WTC11 (cell line): ENCODE measurements at places on chromosomes 5 and 9. TPM values are rescaled to one million over a fixed set of nuclear protein-coding genes. Genes with fewer than 3 reads are reported as not detected.

The MYMK gene
- 0.34 TPM in 1 of 3 replicates, not detected in the others for total RNA-seq

The GABRG2 gene
- total RNA-seq: 3.4 to 4.0 TPM (median 3.7 TPM) in 3 replicates

The PCDHGA7 gene
- total RNA-seq: 1.6 to 2.8 TPM (median 2.1 TPM) in 3 replicates

The SGCD gene
- 0.07 to 0.33 TPM (median 0.32 TPM) in 3 replicates for total RNA-seq

The RAB3C gene
- 13.3 to 22.7 TPM (median 20.4 TPM) in 3 replicates for total RNA-seq

The GRM6 gene
- total RNA-seq: 0.05 to 0.33 TPM in 2 of 3 replicates, not detected in the other

DNA sequence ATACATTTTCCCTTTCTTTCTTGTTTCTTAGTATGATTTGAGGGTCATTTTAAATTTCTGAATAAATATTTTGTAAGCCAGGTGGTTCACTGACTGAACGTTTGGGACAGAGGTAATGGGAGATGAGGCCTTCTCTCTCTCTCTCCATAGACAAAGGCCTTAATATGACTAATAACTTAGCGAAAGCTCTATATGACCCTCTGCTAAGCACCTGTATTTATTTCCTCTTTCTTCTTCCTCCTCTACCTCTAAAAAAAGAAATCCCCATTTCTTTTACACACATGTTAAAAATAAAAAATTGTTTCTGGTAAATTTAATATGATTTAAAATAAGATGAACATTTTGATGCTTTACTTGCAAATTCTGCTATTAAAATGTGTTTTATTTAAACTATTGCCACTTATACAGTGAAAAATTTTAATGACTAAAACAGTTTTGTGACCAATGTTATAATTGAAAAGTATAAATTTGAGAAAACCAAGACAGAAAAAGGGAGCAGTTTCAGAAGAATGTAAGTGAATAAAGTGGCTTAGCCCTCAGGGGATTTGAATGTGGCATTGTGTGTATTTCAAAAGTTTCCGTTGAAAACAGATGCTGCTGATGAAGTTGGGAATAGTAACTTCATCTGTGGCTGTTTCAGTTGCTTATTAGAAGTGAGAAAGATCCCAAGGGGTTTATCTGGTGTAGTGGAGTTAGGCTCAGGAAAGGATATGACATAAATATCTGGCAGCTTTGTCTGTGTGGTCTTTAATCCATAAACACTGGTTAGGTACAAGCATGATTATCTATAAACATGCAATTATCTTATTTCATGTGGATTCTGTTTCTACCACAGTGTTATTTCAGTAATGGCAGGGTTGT, 128.6 kb upstream of the GRHPR start:
- DNase-seq: no peak
- H3K4me1 ChIP-seq: peaks cover 18% of the 10 kb centered on the region
- H3K27ac ChIP-seq: peak overlapping the region; percentile 58; the same call in 1 of the 2 replicates
- no peak overlapping the region for H3K4me3 ChIP-seq
- no peaks in the 10 kb centered on the region for H3K27me3 ChIP-seq
- no peaks in the 10 kb centered on the region for H3K36me3 ChIP-seq

DNA sequence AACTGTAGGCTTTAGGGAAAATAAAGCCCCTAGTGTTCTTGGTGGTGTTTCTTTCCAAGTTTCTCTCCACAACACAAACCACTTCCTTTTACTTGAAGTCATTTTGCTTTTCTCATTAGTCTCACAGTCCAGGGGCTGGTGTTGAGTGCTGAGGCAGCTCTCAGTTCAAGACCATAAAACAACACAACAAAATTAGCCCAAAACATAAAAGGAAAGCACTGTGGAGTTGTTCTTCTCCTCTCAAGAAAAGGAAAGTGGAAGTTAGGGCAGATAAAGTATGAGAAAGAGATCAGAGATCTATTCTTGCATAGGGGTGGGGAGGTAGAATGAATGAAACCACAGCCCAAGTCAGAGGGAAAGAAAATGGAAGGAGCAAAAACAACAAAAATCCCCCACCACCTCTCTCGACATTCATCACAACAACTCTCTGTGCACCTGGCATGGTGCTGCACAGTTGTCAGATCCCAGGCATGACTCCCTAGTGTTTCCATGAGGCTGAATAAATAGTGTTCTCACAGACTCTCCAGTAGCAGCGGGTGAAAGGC, 569.9 kb downstream of the RAB3C start:
- peaks cover 16% of the 10 kb centered on the region for H3K4me1 ChIP-seq
- no peak overlapping the region for H3K4me3 ChIP-seq
- no peak overlapping the region for H3K27ac ChIP-seq
- H3K27me3 ChIP-seq: peaks cover 11% of the 10 kb centered on the region
- DNase-seq: no peak

DNA sequence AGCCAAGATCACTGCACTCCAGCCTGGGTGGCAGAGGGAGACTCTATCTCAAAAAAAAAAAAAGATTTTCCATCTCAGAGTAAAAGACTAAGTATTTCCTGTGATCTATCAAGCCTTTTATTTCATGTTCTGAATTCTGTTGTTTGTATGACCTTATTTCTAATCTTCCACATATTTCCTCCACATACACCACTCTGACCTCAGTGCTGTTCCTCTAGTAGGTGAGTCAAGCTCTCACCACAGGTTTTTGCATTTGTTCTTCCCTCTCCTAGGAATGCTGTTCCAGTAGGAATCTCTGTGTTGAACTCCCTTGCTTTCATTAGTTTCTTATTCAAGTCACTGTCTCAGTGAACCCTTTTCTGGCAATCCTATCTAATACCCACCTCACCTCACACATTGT, 68.1 kb downstream of the INVS start:
- H3K4me3 ChIP-seq: no peak overlapping the region
- no peak overlapping the region for H3K27ac ChIP-seq
- H3K36me3 ChIP-seq: no peaks in the 10 kb centered on the region

DNA sequence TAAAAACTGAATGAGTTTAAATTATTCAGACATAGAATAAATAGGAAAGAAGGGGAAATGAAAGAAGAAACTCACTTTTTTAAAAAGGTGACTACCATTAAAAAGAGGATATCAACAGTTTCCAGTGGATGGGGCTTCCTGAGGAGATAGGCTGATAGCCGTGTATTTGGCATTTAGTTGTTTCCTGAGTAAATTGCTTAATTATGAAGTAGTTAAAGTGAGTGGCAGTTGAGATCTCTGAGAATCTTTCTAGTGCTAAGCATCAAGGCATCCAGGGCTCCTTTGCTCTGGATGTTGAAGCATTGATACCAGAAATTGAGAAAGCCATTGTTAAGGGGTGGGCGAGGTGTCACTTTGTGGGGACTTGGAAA, 2.7 kb downstream of the TNFAIP8 start:
- peaks cover 8% of the 10 kb centered on the region for H3K27me3 ChIP-seq
- H3K27ac ChIP-seq: no peak overlapping the region
- H3K4me3 ChIP-seq: no peak overlapping the region
- H3K36me3 ChIP-seq: no peaks in the 10 kb centered on the region
- peaks cover 70% of the 10 kb centered on the region for H3K4me1 ChIP-seq
- no peak for DNase-seq

DNA sequence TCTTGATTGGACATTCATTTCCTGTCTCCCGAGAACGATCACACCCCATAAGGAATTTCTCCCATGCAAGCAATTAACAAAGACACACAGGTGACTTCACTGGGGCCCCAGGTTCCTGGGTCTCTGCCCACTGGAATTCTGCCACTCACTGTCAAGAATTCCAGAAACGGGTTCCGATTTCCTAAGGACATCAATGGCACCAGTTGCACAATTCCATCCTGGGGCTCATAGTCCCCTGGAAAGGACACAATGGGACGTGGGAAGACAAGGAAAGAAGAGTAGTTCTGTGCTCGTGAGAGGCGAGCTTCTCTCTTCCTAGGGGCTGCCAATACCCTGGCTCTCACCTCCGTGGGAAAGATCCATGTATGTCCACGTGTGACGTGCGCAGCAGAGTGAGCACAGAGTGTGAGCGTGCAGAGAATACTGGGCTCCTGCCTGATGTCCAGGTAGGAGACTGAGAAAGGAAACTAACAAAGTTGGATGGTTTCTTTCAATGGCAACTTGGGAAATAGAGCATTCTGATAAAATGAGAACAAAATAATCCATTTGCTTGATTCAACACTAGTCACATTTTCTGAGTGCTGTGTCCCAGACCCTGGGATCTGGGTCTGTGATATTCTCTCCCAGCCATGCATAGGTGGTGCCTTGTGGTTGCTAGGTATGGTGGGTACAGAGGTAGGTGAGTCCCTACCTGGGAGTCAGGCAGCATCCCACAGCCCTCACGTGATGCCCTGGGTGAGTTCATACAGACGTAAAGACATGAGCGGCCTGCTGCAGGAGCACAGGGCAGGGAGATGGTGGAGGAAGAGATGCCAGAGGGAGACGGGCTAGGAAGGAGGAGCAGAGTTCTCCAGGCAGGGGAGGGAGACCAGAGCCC, 159.8 kb downstream of the COL23A1 start:
- H3K27ac ChIP-seq: peak overlapping the region; percentile 62
- no peaks in the 10 kb centered on the region for H3K27me3 ChIP-seq
- peaks cover 33% of the 10 kb centered on the region for H3K4me1 ChIP-seq
- H3K36me3 ChIP-seq: peaks cover 11% of the 10 kb centered on the region

- H3K27ac ChIP-seq: no peak overlapping the region
- peaks cover 15% of the 10 kb centered on the region for H3K36me3 ChIP-seq
- H3K4me1 ChIP-seq: peaks cover 2% of the 10 kb centered on the region
- no peak overlapping the region for H3K4me3 ChIP-seq
These were observed 152.9 kb downstream of the CDC42SE2 start for GRCh38 chr5:131416729-131417128.

- no peaks in the 10 kb centered on the region for H3K36me3 ChIP-seq
- no peaks in the 10 kb centered on the region for H3K27me3 ChIP-seq
- H3K4me3 ChIP-seq: no peak overlapping the region
- H3K27ac ChIP-seq: no peak overlapping the region
- DNase-seq: no peak
These were observed 1414.9 kb upstream of the NUDT12 start for GRCh38 chr5:104977529-104977928.

DNA sequence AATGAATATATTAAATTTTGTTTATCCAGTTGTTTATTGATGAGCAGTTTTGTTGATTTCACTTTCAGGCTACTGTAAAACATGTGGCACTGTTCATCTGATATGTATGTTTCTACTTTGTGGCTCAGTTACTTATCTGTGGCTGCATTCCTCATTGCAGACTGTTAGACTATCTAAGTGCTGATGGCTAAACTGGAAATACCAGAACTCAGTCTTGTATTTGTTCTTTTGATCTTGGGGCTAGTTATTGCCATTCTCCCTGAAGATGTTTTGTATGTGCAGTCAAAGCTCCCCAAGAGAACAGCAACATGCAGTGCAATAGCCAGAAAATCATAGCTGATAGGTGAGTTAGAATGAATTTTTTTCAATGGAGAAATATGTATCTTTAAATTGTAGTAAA, 162.2 kb downstream of the GADD45G start:
- H3K36me3 ChIP-seq: no peaks in the 10 kb centered on the region
- DNase-seq: no peak
- no peaks in the 10 kb centered on the region for H3K4me1 ChIP-seq
- H3K4me3 ChIP-seq: no peak overlapping the region
- no peak overlapping the region for H3K27ac ChIP-seq
- no peaks in the 10 kb centered on the region for H3K27me3 ChIP-seq

DNA sequence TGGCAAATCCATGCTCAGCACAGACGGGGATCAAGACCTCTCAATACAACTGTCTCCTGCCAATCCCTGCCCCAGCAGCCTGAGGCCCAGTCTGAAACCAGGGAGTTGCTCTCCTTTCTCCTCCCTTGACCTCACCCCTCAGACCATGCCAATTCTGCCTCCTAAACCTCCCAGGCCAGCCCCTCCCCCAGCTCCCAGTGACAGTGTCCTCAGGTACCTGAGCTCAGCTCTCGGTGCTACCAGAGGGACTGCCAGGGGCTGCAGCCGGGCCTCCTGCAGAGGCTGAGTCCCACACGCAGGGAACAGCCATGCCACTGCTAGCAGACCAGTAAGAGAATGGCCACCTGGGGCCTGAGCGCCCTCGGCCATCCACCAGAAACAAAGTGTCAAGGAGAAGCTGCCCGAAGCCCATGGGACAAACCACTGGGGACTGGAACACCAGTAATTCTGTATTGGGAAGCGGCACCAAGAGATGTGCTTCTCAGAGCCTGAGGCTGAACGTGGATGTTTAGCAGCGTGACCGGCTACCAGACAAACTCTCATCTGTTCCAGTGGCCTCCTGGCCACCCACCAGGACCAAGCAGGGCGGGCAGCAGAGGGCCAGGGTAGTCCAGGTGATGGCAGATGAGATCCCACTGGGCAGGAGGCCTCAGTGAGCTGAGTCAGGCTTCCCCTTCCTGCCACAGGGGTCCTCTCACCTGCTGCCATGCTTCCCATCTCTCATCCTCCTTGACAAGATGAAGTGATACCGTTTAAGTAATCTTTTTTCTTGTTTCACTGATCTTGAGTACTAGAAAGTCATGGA, 557 bp upstream of the IL3 start:
- H3K4me1 ChIP-seq: peaks cover 12% of the 10 kb centered on the region
- no peak overlapping the region for H3K4me3 ChIP-seq
- DNase-seq: no peak
- no peaks in the 10 kb centered on the region for H3K27me3 ChIP-seq

GRCh38 chr5:112689155-112689909, 48.4 kb upstream of the APC start:
- DNase-seq: no peak
- H3K27ac ChIP-seq: no peak overlapping the region
- H3K36me3 ChIP-seq: no peaks in the 10 kb centered on the region
- H3K27me3 ChIP-seq: no peaks in the 10 kb centered on the region

DNA sequence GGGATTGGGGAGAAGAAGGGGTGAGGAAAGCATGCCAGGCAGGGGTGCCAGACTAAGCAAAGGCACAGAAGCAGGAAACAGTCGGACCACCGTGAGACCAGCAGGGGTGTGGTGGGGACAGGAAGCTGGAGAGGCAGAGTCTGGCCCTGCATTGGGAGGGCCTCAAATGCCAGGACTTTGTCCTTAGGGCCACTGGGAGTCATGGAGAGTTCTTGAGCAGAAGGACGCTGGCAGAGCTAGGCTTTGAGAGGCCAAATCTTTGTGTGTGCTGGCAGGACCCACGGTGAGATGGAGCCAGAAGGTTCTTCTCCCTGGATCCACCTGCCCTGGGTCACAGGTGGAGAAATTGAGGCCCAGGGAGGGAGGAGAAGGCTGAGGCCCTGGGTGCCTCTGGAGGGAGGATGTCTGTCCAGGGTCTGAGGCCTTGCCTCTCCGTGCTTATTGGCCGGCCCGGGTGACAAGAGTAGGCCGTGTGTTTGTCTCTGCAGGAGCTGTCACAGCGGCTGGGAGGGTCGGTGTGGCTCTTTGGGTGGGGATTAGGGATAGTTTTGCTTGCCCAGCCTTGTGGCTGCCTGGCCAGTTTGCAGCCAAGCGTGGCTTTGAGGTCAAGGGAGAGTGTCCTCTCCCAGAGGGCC, 1.8 kb upstream of the ENG start:
- no peaks in the 10 kb centered on the region for H3K27me3 ChIP-seq
- H3K4me1 ChIP-seq: peaks cover 7% of the 10 kb centered on the region; the same call in 1 of the 2 replicates

- no peaks in the 10 kb centered on the region for H3K4me1 ChIP-seq
- peak; percentile 51 for DNase-seq
- no peak overlapping the region; the same call in 1 of the 2 replicates for H3K27ac ChIP-seq
- peaks cover 37% of the 10 kb centered on the region for H3K36me3 ChIP-seq
- no peaks in the 10 kb centered on the region for H3K27me3 ChIP-seq
These were observed 259.6 kb upstream of the DMRT1 start for GRCh38 chr9:581673-582497.

- H3K4me3 ChIP-seq: no peak overlapping the region
- H3K4me1 ChIP-seq: peaks cover 31% of the 10 kb centered on the region
- peaks cover 2% of the 10 kb centered on the region; the same call in 1 of the 2 replicates for H3K36me3 ChIP-seq
- H3K27me3 ChIP-seq: no peaks in the 10 kb centered on the region
- H3K27ac ChIP-seq: peak overlapping the region; percentile 76
These were observed 72.8 kb downstream of the WWC1 start for GRCh38 chr5:168364151-168364661.

- no peak overlapping the region for H3K27ac ChIP-seq
- no peak for DNase-seq
- no peaks in the 10 kb centered on the region for H3K36me3 ChIP-seq
- no peaks in the 10 kb centered on the region for H3K27me3 ChIP-seq
- no peak overlapping the region for H3K4me3 ChIP-seq
These were observed 2.4 kb downstream of the SPINK6 start for GRCh38 chr5:148205044-148205806.
